T47D (cell line): ENCODE measurements at places on chromosomes 4 and X.

DNA sequence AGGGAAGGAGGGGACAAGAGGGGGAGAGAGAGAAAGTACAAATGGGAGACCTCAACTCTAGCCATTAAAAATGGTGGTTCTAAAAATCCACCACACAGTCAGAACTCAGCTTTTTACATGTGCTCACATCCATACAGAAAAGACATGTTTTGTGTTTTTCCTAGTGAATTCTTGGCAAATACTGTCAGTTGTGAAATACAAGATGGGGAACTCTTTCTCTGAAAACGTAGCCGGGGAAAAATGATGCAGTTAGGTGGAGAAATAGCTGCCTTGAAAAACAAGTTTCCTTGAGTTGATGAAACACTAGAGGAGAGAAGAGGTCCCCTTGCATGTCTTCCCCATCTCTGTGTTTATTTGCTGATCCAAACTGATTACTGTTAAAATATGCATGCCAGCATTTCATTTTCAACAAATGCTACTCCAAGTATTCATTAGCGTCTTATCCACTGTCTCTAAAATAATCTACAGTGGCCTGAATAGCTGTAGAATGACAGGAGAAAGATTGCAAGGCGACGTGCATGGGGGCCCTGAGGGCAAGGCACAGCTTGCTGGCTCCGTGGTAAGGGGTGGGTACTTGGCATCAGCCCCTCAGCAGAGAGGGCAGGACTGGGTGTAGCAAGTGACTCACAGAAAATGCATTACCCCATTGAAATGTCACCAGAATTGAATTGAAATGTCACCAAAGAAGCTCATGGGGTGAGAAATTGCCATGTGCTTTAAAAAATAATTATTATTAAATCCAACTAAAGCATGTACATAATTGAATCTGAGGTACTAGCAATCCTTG is 48.1 kb upstream of the TBL1X start:
- no peak for DNase-seq

- DNase-seq: no peak
These were observed 146.4 kb downstream of the VEGFC start for GRCh38 chr4:176646311-176646710.

DNA sequence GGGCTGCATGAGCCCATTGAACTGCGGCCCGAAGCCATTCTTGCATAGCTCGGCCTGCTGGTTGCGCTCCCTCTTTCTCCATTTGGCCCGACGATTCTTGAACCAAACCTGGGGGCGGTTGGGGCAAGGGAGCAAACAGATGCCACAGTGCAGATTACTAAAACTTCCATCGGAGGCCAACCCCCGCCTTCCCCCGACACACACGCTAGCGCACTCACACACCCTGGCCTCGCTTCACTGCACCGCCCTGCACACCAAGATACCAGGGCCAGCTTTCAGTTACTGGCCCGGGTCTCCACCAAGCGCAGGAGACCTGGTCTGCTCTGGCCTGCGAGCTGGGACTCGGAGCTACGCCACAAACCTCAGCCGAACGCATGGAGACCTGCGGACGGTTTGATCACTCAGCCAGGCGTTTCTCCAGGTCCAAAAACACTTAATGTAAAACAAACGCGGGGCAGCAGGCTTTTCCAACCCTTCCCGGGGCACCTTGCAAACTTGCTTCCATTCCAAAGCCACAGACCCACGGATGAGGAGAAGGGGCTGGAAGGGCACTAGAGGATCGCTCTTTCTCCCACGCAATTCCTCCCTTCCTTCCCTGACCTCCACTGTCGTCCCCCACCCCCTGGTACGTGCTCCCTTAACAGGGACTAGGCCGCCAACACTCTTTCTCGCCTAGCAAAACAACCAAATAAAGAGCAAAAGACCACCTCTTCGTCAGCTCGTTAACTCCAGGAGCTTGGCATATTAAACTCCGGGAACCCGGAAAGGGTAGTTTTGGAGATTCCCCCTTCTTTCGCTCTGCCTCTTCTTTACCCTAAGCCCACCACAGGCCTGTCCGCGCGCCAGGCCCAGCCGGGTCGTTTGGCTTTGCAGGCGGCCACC is 4.1 kb downstream of the PITX2 start:
- no peak for DNase-seq

- DNase-seq: no peak
These were observed 90.7 kb downstream of the PAPSS1 start for GRCh38 chr4:107629318-107629717.

GRCh38 chr4:81030981-81031791 is 678 bp downstream of the BMP3 start:
- no peak for DNase-seq
